Large intestine (tissue), 12 donors: ENCODE measurements at places on chromosomes 6 and 20. TPM values are rescaled to one million over a fixed set of nuclear protein-coding genes. Genes with fewer than 3 reads are reported as not detected.

- H3K4me1 ChIP-seq = no peaks in the 10 kb centered on the region
- H3K36me3 ChIP-seq = no peaks in the 10 kb centered on the region
- H3K27ac ChIP-seq = no peak overlapping the region
- DNase-seq = no peak
- H3K27me3 ChIP-seq = no peaks in the 10 kb centered on the region
These were observed 14.0 kb downstream of the MAK start for GRCh38 chr6:10824297-10824696.

DNA sequence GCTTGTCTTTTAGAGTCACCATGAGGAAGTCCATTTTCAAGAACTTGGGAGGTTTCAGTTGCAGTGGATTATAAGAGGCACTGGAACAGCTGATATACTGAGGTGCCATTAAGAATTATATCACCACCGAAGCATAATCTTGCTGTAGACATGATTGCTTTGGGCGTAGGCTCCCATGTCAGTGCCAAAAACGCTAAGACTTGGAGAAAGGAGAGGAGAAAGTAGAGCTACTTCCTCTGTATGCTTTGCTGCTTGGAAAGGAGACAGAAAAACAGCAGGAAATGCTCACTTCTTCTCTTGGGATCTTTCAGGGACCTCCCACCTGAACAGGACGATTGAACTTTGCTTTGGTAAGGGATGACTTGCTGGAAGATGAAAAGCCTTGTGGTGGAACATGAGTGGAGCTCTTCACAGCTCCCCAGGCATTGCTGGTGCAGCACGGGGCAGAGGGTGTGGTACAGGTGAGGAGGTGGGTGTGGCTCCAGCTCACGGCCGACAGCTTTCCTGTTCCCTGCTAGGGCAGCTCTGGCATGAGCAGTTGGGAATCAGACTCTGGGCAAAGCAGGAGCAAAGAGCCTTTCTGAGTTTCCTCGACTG lies 190.4 kb upstream of the JAG1 start:
- peak overlapping the region; percentile 76 for H3K27ac ChIP-seq
- H3K36me3 ChIP-seq = no peaks in the 10 kb centered on the region
- H3K27me3 ChIP-seq = no peaks in the 10 kb centered on the region

DNA sequence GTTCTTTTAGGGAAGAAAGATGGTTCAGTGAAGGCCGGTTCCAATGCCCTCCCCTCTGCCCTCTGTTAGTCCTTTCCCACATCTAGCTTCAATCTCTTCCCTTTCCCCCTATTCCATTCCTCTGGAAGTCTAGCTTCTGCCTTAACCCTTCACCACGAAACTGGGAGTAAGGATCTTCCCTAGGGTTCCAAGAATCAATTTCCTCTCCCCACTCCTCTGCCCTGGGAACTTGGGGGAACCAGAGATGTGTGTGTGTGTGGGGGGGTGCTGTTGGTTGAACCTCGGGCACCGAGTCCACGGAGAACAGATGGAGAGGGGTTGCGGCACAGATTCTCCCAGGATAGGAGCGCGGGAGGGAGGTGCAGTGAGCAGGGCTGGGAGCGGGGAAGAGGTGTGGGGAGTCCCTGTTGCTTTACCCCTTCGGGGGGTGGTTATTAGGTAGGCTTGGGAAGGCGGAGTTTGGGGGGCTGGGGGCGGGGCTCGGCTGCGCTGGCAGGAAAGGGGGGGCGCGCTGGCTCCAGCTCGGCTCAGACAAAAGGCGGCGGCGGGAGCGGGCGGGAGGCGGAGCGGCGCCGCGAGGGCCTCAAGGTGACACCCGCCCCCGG lies at the start of gene TMEM151B:
Gene TMEM151B, plus strand, starts transcription at position 530 of the 605 bp plus-strand sequence. CDS start 293 bp downstream, outside the sequence.
- no peak within 1 kb of the TSS for H3K27ac ChIP-seq
- peaks cover 62% of the 10 kb centered on the region for H3K27me3 ChIP-seq
- DNase-seq = no peak
- H3K36me3 ChIP-seq = no peaks in the 10 kb centered on the region
- H3K4me1 ChIP-seq = no peaks in the 10 kb centered on the region

GRCh38 chr6:141248021-141248799 lies 884.5 kb upstream of the GJE1 start:
- H3K4me3 ChIP-seq = no peak overlapping the region
- no peak overlapping the region for H3K27ac ChIP-seq
- H3K27me3 ChIP-seq = no peaks in the 10 kb centered on the region
- no peaks in the 10 kb centered on the region for H3K4me1 ChIP-seq
- no peak for DNase-seq
- no peaks in the 10 kb centered on the region for H3K36me3 ChIP-seq

LTB gene
- 20.1 TPM for polyA plus RNA-seq

DNA sequence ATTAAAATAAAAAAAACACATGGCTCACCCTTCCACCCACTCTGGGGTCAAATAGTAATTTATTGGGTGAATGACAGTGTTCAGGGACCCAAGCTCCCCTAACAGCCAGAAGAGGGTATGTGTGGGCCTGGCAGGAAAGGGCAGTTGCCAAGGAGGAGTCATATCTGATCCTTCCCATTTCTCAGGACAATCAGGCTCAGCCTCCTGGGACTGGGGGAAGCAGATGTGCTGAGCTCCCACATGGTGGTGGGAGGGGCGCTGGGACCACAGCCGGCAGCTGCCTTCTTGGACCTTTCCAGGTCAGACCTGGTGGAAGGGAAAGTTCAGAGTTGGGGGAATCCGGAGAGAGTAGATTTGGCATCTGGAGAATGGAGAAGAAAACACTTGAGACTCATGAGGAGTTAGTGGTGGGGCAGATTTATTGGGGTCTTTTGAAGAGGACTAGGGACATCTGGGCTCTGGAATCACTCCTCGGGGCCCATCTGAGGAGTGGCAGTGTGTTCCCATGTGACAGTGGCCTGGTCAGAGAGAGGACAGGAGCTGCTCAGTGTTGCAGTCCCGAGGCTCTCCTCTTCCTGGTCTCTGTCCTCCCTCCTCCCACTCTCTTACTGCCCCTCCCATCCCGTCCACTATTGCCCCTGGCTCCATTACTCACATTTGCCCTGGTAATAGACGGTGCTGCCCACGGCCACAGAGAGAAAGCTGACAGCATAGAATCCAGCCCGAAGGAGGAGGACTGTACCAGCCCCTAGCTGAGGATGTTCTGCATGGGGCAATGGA lies 3.0 kb downstream of the LST1 start:
- H3K4me1 ChIP-seq = no peaks in the 10 kb centered on the region
- no peak for DNase-seq
- H3K36me3 ChIP-seq = no peaks in the 10 kb centered on the region
- H3K27ac ChIP-seq = no peak overlapping the region
- H3K4me3 ChIP-seq = no peak overlapping the region
- H3K27me3 ChIP-seq = peaks cover 10% of the 10 kb centered on the region

DNA sequence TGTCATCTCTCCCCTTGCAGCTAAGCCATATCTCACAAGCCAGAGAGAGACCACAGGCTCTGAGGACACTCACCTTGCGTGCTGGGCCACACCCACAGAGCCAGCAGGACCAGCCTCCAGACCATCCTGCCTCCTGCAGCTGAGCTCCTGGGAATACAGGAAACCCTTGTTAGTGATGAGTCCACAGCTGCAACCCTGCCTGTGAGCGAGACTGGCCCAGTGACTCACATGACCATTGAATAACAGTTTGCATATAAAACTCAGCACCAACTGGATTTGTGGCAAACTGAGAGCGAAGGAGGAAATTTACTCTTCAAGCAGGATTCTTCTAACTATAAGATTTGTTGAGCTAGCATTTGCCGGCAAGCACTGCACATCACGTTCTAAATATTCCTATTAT lies 3.0 kb downstream of the THBS2 start:
- no peak overlapping the region for H3K4me3 ChIP-seq
- no peak overlapping the region for H3K27ac ChIP-seq
- peaks cover 51% of the 10 kb centered on the region for H3K27me3 ChIP-seq
- no peak for DNase-seq

- H3K4me3 ChIP-seq = no peak overlapping the region
- no peaks in the 10 kb centered on the region for H3K27me3 ChIP-seq
- no peak overlapping the region for H3K27ac ChIP-seq
- H3K36me3 ChIP-seq = no peaks in the 10 kb centered on the region
- no peaks in the 10 kb centered on the region for H3K4me1 ChIP-seq
These were observed 49.5 kb downstream of the EPB41L2 start for GRCh38 chr6:131013495-131013894.

DNA sequence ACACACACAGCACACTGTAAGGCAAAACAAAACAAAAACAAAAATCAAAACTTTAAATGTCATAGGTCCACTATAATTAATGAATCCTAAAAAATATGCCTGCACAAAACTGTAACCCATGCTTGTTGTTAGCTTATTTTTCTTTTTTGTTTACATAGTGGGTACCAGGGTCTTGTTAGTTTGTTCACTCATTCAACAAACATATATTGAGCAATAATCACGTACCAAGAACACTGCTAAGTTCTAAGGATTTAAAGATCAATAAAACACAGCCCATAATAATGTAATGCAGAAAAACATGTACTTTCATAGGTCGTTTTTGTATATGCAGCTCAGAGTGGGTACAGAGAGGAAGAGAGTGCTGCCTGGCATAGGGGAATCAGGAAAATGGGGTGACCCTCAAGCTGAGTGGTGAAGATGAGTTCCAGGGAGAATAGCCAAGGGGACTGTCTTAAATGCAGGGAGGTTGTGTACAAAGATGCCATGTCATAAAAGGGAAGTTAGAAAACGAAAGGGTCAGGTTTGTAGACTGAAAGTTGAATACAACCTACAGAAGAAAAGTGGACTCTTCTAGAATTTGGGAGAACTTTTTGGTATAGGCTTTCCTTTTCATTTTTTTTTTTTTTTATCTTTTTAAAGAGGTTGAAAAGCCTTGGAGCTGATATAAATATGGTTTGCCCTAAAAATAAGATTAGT lies 113.3 kb upstream of the TBX18 start:
- H3K4me3 ChIP-seq = no peak overlapping the region
- no peaks in the 10 kb centered on the region for H3K4me1 ChIP-seq
- H3K27ac ChIP-seq = no peak overlapping the region
- H3K36me3 ChIP-seq = no peaks in the 10 kb centered on the region
- no peak for DNase-seq
- H3K27me3 ChIP-seq = no peaks in the 10 kb centered on the region

SYNDIG1 gene
- polyA plus RNA-seq = 2.0 TPM

DNA sequence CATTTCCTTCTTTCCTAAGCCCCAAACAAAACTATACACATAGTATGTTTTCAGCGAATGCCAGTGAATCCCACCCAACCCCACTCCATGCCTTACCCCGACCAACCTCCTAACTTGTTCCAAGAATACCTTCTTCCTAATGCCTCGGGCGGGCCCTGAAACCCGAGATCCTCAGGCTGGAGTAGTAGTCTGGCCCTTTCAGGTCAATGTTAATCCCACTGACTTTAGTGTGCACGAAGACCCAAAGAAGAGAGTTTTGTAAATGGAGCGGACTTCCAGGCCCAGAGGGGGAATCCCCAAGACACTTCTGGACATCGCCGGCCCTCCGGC lies 394 bp downstream of the YIPF3 start:
- H3K27ac ChIP-seq = peak overlapping the region; percentile 73
- DNase-seq = no peak
- peak overlapping the region; percentile 83 for H3K4me3 ChIP-seq
- peaks cover 16% of the 10 kb centered on the region for H3K4me1 ChIP-seq

GRCh38 chr6:56515081-56515905 lies 127.4 kb downstream of the DST start:
- no peak overlapping the region for H3K4me3 ChIP-seq
- peaks cover 15% of the 10 kb centered on the region for H3K4me1 ChIP-seq
- H3K27ac ChIP-seq = peak overlapping the region; percentile 39
- no peaks in the 10 kb centered on the region for H3K27me3 ChIP-seq
- H3K36me3 ChIP-seq = peaks cover 47% of the 10 kb centered on the region
